ENCODE measurements at places on chromosomes 7 and 10.
A peak's percentile ranks its signal among the peaks of the same experiment; 100 is the strongest.

DNA sequence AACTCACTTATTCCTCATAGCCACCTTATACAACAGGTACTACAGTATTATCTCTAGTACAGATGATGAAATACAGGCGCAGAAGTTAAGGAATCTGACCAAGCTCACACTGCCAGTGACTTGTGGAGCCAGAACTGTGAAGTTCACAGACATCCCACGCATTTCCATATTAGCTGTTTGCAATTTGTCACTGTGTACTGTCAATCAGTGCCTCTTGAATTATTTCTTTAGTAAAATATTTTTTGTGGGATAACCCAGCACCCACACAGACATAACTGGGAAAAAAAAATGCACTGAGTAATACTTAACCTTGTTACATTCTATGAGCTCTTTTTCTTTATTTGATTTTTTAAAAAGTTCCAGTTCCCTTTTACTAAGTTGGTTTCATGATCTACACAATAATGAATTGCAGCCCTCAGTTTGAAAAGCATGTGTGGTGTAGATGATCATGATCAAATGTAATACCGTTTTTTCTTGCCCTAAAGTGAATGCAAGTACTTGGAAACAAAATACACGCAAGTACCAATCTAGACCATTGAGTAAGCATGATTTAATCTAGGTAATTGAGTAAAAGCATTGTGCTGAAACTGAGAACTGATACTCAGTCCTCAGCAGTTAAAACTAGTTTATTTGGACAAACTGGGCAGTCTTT, 14.1 kb downstream of the CUL1 start:
- DNase-seq = no peak

DNA sequence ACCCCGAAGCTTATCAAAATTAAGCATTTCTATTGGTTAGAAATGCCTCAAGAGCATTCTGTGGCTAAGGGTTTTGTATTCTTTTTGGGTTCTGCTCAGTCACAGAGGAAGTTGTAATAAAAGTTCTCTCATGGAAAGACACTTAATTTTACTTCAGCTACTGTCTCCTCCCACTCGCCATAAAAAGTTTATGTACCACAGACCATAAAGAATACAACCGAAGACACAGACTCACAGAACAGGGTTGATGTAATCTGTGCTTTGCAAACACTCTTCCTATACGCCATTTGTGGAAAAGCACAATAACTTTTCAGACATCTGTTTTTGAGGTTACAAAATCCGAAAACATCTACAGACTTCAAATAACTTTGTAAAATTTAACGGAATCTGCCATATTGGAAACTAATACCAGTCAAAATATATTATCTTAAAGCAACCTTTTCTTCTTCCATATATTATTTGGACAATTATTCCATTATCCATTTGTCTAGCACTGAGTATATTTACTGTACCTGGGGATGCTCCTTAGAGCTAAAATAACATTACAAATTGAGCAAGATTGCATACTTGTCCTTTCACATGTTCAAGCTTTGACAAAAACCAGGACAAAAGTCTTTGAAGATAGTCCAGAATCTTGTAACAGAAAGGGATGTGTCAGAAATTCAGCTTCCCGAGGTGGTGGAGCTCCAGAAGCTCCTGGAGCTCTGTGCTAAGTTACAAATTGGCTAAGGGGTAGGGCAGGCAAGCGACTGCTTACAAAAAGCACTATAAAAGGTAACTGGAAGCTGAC, 219.0 kb upstream of the MEOX2 start:
- DNase-seq = no peak

- no peak for DNase-seq
These were observed at the start of gene SMARCD3 for GRCh38 chr7:151248346-151249033. TSS of gene SMARCD3 (minus strand) at chr7:151248694. CDS start at chr7:151248562, 132 bp downstream.

DNA sequence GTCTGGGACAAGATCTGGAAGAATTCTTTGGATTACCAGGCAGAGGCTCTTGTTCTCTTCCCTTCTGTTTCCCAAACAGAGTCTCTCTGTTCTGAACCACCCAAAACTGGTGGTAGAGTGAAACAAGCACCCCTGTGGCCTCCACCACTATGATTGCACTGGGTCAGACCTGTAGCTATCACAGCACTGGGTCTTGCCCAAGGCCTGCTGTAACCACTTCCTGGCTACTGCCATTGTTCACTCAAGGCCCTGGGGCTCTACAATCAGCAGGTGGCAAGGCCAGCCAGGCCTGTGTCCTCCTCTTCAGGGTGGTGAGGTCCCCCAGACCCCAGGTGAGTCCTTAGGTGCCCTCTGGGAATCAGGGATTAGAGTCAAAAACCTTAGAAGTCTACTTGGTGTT, 4.1 kb upstream of the LRRC17 start:
- DNase-seq = no peak

DNA sequence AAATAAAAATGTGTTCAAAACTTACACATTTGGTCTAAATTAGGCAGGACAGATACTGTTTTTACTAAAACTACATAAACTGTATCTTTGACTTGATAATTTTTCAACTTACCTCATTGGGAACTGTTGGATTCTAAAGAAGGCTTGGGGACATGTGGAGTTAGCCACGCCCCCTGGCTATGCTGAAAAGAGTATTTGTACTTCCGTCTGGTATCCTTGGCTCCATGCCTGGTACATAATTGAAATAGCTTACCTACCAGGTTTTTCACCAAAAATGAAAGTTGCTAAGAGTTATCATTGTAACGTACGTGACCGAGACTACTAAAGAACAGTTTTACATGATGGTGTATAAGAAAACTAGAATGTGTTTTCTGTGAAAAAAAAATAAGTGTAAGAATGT, 604.8 kb upstream of the IGFBP3 start:
- no peak for DNase-seq

DNA sequence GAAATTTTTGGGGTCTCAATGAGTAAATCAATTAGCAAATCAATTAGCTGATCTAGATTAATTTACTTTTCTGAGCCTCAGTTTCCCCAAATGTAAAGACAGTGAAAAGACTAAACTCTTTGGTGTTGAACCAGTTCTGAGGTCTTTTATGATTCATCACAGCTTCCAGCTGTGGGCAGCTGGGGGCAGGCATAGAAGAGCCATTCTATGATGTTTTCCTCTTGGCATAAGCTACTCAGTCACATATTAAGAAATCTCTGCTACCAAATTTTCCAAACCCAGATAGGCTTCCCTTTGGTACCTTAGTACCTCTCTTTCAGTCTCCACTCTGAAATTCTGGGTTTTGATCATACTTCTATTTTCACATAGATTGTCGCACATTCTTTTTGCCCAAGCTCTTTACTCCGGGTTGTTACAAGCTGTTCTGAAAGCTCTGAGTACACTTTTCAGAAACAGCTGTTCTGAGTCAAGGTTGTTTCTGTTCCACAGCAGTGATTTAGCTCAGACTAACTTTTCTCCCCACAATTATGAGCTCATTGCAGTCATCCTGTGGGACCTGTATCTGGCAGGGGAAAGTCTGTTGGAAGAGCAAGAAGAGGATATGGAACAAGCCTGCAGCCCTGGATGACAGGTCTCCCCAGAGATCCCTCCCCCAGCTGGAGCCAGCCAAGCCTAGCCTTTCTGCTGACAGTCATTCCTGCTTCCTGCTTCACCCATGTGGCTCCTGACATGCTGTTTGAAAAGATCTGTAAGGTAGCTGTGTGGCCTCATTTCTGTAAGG, 599.6 kb upstream of the GHITM start:
- DNase-seq = no peak

DNA sequence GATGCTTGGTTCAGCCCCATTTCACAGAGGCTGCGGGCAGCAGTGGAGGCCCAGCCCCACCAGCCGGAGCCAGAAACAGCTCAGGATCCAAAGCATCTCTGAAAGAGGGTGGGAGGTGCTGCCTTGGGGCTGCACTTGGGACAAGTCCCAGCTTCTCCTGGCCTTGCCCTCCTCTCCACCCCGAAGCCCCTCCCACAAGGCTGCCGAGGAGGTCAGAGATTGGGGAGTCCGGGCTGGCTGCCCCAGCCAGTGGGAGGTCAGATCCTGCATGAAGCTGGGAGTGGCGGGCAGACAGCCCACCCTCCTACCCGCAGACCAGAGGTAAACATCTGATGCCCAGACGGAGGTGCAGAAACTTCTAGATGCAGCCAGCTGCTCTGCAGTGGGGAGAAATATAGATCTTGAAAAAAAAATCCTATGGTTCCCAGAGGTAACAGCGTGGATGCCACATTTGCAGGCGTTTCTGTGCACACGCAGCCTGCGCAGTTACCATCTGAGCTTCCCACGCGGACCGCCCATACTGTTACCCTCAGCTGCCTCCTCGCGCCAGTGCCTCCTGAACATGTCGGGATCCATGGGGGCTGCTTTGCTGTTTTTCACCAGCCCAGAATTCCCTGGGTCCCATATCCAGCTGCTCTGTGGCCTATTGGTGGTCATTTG, 36.9 kb upstream of the GNA12 start:
- DNase-seq = no peak

GRCh38 chr7:28524978-28525377, 112.7 kb downstream of the CREB5 start:
- DNase-seq = no peak

DNA sequence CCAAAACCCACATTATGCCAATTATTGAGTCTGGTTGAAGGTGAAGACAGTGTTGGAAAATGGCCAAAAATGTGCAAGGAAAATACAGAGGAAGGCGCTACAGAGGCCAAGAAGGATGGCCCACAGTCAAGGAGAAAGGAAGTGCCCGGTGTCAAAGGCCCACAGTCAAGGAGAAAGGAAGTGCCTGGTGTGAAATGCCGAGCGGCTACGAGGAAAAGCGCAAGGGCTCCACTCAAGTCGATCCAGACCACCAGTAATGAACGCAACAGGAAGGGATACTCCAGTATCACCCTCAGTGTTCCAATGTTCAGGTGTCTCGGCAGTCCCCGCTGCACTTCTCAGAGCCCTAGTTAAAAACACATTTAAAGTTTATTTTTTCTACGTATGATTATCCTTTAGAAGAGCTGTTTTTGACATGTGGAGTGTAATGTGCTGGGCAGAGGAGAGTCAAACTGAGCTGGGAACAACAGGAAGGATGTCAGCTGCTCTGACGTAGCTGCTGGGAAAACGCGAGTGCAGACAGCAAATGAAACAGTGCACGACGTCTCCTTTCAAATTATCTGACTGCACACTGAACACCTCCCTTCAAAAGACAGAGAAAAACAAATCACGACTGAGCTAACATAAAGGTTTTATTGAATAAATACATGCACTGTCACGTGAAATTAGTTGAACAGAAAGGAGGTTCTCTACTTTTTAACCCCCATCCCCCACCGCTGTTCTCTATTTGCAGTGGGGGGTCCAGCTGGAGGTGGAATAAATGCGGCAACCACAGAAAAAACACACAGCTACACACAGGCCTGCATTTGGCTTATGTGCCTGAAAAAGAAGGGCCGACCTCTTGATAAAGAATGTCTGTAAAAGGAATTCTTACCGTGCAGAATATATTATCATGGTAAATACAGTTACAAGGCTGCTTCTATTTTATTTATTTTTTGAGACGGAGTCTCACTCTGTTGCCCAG, 26.1 kb upstream of the NCAPG2 start:
- no peak for DNase-seq

GRCh38 chr7:15305002-15305600, 256.7 kb downstream of the AGMO start:
- DNase-seq = peak; percentile 48

DNA sequence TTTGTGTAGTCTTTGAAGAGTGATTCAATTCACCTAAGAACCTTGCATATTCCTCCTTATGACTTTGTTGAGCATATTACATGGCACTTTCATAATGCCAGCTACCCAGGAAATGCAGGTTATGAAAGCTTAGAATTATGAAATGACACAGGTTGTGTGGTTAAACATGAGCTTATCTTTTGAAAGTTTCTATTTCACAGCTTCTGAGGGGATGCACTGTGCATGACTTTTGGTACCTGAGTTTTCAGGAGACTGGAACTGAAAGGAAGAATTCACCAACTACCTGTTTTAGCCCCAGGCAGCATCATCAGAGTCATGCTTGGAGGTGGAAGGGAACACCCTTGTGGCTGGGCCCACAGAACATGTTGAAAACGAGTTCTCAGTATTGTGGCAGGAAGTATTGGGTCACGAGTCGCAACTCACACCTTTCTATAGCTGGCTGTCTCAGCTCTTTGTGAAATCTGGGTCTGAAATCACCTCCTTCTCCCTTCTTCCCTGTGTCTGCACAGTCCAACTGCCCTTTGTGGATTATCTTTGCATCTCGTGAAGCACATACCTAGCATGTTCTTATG, 228.2 kb downstream of the PTEN start:
- DNase-seq = no peak

GRCh38 chr10:86264481-86265231, 101.9 kb downstream of the GRID1 start:
- no peak for DNase-seq

GRCh38 chr10:132614431-132615340, 77.1 kb downstream of the INPP5A start:
- DNase-seq = peak; percentile 2

DNA sequence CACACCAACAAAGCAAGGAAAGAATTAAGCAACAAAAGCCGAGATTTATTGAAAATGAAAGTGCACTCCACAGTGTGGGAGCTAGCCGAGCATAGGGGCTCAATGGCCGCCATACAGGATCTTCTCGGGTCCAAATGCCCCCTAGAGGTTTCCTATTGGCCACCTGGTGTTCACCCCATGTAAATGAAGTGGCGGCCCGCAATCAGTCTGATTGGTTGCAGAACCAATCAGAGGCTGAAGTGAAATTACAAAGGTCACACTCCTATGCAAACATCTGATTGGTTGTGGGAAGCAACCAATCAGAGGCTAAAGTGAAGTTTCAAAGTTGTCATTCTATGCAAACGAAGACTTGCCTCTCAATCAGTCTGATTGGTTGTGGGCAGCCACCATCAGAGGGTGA, 61.8 kb upstream of the SLC35B4 start:
- no peak for DNase-seq

DNA sequence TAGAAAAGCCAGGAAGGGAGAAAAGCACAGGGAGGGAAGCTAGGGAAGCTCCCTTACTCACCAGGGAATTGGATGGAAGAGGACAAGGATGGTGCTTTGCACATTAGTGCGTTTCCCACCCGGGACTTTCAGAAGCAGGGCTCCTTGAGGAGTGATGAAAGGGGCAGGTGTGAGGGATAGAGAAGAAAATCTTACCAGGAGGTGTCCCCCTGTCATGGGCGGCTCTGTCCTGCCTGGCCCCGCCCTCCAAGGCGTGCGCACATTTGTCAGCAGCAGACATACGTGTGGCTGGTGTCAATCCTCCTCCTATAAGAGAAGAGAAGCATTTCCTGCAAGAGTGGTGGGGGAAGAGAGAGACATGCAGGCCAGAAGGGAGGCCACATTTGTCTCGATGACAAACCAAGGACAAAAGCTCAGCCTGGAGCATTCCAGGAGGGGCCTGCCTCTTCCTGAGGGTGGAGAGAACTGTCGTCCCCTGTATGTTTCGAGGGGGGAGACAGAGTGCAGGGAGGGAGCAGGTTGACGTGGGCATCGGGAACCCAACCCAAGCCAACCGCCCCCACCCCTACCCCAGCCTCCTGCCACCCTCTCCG, 47.4 kb upstream of the COMTD1 start:
- no peak for DNase-seq

DNA sequence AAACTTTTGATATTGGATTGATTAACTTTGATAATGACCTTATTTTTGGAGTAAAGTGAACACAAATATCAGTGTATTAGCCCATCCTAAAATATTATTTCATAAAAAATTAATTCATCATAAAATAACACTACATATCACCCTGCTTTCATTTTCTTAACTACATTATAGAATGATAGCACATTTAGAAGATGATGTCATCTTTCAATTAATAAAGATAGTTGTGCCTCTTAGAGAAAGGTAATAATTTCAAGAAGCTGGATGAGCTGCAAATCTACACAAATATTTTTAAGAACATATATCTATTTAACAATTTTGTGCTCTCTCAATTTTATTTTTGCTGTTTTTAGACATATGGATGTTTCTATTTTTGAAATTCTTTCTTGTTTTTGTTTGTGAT, 126.1 kb downstream of the CNTNAP2 start:
- DNase-seq = no peak
